Neuronal stem cell (in vitro differentiated cells): ENCODE measurements at places on chromosomes 7 and 10.

- no peak for DNase-seq
These were observed 134.8 kb downstream of the PDE1C start for GRCh38 chr7:31935124-31936054.

- DNase-seq: no peak
These were observed 51.2 kb upstream of the ABI1 start for GRCh38 chr10:26911811-26912461.

- DNase-seq: no peak
These were observed 884.1 kb downstream of the NRG3 start for GRCh38 chr10:82759050-82759449.

DNA sequence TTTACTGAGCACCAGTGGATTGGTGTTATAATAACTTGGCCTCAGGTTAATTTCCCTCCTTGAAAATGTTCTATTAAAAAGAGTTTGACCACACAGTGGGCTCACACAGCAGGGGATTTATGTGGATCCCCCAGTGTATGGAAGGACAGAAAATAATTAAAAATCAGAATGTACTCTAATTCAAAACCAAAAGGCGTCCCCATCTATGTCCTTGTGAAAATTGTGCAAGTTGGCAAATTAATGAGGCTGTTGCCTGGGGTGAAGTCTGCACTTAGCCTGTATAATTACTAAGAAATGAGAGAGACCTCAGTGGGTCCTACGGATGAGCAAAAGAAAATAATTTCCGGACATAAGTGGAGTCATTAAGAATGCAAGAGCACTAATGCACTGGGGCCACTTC is 31.1 kb downstream of the PIK3CG start:
- no peak for DNase-seq

DNA sequence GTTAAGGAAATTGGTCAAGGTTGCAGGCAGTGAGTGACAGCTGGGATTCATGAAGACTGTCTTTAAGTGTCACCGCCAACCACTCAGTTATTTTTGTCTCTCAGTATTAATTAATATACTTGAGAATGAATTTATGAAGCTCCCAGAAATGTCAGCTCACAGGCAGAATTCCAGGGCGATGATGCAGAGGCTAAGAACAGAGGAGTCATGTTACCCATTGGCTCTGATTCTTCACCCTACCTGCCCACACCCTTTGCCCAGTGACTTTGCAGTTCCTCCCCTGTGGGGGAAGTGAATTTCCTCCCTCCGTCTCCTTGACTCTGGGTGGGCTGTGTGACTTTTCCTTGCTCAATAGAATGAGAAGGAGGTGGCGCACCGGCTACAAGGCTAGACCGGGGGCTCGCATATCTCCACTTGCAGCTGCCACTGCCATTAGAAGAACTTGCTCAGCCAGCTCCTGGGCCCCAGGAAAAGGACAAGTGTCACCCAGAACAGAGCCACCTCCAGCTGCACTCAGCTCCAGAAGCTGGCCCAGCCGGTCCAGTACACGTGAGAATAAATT is 157.1 kb upstream of the PRKCQ start:
- no peak for DNase-seq

DNA sequence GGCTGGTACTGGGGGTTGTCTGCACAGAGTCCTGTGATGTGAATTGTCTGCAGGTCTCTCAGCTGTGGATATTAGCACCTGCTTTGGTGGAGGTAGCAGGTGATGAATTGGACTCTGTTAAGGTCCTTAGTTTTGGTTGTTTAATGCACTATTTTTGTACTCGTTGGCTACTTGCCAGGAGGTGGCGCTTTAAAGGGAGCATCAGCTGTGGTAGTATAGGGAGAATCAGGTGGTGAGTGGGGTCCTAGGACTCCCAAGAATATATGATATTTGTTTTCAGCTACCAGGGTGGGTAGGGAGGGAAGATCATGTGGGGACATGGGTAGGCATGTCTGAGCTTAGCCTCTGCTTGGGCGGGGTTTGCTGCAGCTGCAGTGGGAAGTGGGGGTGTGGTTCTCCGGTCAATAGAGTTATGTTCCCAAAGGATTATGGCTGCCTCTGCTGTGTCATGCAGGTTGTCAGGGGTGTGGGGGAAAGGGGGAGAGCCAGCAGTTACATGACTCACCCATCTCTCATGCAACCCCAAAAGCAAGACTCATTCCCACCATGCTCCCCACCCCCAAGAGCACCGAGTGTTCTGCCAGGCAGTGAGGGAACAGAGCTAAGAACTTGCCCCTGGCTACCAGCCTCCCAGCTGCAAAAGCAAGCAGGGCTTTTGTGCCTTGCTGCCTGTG is 53.7 kb upstream of the ZNF273 start:
- no peak for DNase-seq

- DNase-seq: no peak
These were observed 42.3 kb downstream of the LRRC20 start for GRCh38 chr10:70340137-70340536.

GRCh38 chr10:129474642-129475041 is 7.6 kb downstream of the MGMT start:
- no peak for DNase-seq

DNA sequence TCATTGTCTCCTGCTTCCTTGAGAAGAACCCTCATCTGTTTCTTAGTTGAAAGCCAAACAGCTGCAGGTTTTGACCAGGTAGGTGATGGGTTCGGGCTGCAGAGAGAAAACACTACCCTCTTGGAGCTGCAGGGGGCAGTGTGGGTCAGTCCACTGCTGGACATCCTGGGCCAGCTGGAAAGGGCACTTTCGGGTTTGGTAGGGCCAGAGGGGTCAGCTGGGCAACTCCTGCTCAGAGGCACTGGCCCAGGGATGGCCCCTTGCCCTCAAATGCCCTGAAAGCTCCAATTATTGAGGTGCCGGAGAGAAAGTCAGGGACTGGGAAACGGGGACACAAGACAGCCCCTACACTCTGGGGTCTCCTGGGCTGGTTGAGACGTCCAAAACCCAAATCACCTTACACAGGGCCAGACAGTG is 90.7 kb downstream of the MKI67 start:
- peak; percentile 41 for DNase-seq

DNA sequence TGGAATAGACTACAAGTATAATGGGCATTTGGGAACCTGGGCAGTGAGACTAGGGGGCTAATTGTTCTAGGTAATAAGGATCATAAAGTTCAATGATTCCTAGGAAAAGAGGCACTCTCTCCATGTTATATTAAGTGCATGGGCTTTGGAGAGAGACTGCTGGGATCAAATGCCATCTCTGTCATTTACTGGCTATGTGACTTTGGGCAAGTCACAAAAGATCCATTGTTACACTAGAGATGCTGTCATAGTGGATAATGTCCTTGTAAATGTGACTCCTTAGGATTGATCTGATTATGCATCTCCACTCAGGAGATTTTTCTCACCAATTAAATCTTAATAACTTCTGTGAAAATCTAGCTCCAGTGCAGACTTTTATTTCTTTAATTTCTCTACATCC is 156.3 kb upstream of the CACNA2D1 start:
- no peak for DNase-seq

- DNase-seq: no peak
These were observed 126.5 kb downstream of the ARID5B start for GRCh38 chr10:62027841-62028501.

DNA sequence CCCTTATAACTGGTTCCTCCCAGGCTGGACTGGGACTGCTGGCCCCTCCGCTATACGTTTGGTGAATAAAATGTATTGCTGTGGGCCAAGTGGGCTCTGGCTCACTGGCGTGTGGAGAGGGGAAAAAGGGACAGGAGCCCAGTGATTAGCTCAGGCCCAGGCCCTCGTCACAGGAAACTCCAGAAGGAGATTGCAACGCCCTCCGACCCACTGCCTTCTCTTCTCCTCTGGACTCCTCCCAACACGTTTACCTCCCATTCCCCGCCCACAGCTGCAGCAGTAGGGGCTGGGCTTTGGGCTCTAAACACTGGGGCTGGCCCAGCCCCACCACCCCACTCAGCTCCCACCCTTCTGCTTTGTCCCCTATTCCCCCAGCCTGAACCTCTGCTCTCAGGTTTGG is 173.9 kb downstream of the NEURL1 start:
- DNase-seq: no peak

- no peak for DNase-seq
These were observed 105.3 kb downstream of the SKAP2 start for GRCh38 chr7:26759108-26759507.

- DNase-seq: no peak
These were observed 6.2 kb downstream of the CALHM2 start for GRCh38 chr10:103445767-103446567.

DNA sequence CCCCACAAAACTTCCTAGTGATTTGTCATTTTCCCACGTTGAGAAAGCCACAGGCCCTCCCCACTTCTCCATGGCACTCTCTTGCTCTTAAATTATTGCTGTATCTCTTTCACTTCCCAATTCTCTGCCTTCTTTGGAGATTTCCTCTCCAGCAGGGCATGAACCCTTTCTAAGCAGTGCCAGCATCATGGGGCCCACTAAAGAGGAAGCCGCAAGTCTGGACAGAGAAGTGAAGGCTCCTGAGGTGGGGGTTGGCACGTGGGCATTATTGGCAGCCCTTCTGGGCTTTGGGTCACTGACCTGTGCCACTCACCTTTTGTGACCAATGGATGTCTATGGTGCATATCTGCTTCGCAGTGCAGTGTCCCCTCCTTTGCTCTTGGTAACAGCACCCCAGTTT is 97.7 kb upstream of the TCF7L2 start:
- DNase-seq: no peak

GRCh38 chr7:50857804-50858489 is 75.3 kb upstream of the GRB10 start:
- no peak for DNase-seq

- DNase-seq: no peak
These were observed 106.9 kb upstream of the CSTF2T start for GRCh38 chr10:51806079-51806835.

DNA sequence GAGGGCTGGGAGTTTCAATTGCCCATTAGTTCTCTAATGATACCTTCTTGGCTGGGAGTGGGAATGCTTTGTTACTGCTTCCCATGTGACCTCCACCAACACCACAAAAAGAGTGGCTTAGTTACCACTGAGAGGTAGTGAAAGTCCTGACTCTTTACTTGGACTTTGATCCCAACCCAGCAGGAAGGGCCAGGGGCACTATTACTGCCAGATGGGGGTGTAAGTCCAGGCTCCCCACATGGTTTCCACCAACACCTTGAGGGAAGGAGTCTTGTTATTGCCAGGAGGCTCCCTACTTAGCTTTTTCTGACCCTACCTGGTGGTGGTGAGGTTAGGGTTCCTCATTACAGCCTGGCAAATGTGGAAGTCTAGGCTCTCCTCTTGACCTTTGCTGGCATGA is 11.4 kb downstream of the GGCT start:
- no peak for DNase-seq

DNA sequence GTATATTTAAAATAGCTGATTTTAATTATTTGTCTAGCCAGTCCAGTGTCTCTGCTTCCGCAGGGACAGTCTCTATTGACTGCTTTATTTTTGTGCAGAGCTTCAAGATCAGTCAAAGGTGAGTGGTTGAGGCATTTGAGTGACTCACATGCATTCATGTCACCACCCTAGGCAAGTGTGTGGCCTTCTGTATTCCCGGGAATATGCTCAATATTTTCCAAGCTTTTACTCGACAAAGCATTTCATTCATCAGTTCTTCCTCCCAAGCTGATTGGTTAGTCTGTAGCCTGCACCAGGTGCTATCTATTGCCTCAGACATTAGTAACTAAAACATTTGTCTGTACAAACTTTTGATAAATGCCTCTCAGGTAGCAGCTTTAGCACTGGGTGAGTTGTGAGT is 471.5 kb upstream of the NRG3 start:
- DNase-seq: no peak

- no peak for DNase-seq
These were observed 5.1 kb downstream of the HOXA13 start for GRCh38 chr7:27194686-27195379.
